HuH-7.5 (cell line): ENCODE measurements at places on chromosomes 1 and 21.

DNA sequence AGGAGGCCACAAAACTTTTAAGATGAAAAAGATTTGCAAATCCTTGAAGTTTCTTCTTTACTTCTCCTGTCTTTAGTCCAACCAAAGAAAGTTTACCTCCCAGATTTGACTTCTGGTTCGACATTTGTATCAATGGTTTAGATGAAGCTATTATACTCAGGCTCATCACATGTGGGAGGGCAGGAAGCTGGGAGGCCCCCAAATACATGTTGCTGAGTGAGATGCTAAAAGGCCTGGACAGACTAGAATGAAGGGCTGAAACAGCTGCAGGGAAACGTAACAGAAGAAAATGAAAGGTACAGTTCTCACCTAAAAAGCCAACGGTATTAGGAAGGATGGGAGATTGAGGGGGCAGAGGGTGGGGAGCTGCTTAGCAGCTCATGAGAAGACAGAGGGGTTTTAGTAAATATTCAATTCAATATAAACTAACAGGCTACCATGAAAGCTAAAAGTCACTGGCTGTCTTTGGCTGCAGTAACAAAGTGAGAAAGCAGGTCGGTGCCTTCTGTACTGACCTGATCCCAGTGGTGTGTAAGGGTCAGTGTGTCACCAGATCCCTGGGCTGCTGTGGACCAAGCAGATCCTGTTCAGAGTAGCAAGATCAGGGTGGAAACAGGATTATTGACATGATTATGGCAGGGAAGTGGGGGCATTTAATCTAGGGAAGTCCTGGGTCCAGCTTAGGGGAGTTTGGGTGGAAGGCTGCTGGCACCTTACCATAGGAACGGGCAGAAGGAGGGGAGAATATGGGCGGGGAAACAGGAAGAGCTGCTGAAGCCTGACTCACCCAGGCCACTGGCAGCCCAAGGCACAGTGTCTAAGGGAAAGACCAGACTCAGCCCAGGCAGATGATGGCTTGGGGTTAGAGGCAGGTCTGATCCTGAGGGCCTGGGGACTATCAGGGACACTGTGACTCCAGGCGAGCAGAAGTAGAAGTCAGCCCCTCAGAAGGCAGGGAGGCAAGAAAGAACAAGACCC, 60.4 kb downstream of the KCNN3 start:
- no peak for DNase-seq

DNA sequence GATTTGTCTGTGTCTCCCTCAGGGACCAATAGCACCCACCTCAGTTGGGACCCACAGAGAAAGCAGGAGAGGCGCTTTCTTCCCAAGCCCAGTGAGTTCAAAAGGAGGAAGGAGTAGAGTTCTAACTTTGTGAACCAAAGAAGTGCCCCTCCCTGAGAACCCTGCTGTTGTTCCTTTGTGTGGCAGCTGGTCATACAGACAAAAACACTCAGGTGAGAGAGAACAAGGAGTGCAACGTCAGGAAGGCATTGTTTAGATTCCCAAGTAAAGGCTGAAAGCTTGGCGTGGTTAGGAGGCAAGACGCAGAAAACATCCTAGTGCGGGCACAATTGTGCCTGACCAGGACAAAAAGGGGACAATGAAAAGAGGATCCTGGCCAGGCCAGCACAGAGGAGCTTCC, 654.6 kb downstream of the KIF26B start:
- DNase-seq: no peak

DNA sequence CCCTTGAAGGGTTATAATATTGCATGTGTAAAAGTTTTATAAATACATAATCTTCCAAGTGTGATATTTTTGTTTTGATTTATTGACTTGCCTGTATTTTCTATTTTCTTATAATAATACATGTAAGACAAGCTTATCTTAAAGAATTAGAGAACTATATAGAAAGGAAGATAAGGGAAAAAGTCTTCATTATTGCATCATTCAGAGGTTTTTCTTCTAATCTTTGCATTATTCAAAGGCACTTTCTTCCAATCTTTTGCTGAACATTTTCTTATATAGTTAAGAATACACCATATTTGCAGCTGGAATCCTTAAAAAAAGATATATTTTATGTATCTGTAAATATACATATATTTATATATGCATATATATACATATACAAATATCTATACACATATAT, 33.4 kb downstream of the PRRX1 start:
- no peak for DNase-seq

DNA sequence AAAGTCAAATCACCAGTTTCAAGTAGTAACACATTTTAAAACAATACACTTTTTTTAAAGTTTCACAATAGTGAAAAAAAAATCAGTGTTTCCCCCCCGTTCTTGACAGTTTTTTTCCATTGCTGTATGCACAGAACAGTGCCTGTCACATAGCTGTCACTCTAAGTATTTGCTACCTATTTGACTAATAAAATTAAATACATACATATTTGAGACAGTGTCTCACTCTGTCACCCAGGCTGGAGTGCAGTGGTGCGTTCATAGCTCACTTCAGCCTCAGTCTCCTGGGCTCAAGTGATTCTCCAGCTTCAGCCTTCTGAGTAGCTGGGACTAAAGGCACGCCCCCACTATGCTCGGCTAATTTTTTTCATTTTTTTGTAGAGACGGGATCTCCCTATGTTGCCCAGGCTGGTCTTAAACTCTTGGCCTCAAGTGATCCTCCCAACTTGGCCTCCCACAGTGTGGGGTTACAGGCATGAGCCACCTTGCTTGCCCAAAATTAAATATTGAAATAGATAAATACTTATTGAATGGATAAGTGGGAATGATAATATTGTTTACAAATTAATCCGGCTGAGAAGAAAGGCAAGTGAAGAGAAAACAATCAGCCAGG, 12.6 kb upstream of the RHBG start:
- DNase-seq: no peak

GRCh38 chr1:167427848-167428247, 90.5 kb downstream of the CD247 start:
- no peak for DNase-seq

DNA sequence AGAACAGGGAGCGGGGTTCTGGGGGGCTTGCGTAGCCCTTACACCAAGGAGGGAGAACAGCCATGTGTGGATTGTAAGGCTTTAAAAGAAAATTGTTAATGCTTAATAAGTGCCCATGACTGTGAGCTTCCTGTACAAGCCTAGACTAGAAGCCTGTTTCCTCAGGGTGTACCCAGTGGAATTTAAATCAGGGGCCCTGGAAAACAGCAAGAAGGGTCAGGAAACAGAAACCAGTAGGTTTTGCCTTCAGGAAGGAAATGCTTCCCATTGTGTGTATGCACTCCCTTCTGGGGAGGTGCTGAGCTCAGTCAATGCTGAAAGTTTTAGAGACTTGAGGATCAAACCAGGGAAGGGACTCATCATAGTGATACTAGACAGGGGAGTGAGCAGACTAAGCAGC, 12.7 kb downstream of the UTP11 start:
- DNase-seq: no peak

GRCh38 chr1:30462166-30462565, 261.2 kb downstream of the MATN1 start:
- DNase-seq: no peak

- DNase-seq: no peak
Measured at GRCh38 chr21:42395905-42396651, at the start of gene TMPRSS3. Gene TMPRSS3 (minus strand): TSS chr21:42396052. CDS start chr21:42395417, 635 bp downstream.

- DNase-seq: no peak
Measured at GRCh38 chr1:93172778-93173177, 7.4 kb downstream of the TMED5 start.

- DNase-seq: no peak
Measured at GRCh38 chr1:8357329-8358101, 39.6 kb downstream of the SLC45A1 start.

DNA sequence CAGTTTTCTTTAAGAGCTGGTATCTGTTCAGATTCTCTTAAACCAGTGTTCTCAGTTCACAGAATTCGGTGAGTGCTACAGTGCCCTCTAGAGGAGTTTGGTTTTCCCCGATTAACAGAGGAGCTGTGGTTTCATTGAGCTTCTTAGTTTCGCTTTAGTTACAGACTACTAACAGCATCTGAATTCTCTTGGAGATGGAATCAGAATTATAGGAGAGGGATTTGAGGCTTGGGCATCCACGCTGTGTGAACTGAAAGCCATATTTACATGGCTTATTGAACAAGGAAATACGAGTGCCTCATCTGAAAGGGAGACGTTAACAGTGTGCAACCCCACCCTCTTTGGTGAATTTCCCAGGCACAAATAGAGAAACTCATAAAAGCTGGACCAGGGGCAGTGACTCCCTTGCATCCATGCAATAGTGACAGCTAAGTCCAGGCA, 202.0 kb downstream of the USH2A start:
- DNase-seq: no peak

DNA sequence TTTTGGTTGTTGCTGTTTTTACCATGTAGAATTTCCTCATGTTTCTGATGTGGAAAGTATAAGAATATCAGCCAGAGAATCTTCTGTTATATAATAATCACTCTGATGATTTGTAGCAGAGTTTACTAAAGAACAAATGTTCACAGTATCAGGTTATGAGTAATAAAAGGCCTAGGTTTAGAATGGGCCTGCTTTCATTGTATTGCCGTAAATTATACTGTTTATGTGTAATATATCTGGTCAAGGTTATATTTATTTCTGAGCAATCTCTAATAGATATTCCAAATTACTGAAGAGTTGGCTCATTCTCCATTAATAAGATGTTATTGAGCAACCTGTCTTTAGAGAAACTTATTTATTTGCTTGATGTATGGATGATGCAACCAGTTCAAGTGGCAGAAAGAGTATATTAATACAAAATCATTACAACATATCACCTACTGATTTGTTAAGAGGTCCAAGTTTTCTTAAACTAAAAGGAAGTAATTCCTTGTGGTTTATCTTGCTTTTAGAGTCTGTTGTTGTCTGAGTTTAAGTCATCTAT, 649.4 kb upstream of the CXADR start:
- no peak for DNase-seq

- DNase-seq: no peak
Measured at GRCh38 chr1:236543065-236543669, 19.4 kb downstream of the LGALS8 start.

GRCh38 chr1:200962631-200963030, 60.9 kb downstream of the KIF21B start:
- DNase-seq: no peak

GRCh38 chr1:234435620-234436019, 43.4 kb downstream of the TARBP1 start:
- no peak for DNase-seq

DNA sequence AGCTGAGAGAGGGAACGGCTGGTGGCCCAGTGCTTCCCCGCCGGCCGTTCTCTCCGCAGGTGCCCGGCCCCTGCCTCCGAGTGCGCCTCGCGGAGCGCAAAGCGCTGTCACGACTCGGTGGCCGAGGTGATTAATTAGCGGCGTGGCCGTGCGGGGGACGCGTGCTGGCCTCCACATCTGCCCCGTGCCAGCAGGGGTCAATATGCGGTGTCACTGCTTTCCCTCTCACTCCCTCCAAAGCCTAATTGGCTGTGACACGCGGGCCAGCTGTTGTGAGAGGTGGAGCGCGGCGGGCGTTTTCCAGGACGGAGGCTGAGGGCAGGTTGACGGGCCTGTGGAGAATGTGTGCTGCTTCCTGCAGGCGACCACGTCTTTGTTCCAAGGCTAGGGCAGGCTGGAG, 239.0 kb downstream of the LMX1A start:
- DNase-seq: no peak

GRCh38 chr1:169044296-169044695, 62.2 kb upstream of the ATP1B1 start:
- no peak for DNase-seq

GRCh38 chr1:201543871-201544642, 5.1 kb downstream of the NAV1 start:
- no peak for DNase-seq

DNA sequence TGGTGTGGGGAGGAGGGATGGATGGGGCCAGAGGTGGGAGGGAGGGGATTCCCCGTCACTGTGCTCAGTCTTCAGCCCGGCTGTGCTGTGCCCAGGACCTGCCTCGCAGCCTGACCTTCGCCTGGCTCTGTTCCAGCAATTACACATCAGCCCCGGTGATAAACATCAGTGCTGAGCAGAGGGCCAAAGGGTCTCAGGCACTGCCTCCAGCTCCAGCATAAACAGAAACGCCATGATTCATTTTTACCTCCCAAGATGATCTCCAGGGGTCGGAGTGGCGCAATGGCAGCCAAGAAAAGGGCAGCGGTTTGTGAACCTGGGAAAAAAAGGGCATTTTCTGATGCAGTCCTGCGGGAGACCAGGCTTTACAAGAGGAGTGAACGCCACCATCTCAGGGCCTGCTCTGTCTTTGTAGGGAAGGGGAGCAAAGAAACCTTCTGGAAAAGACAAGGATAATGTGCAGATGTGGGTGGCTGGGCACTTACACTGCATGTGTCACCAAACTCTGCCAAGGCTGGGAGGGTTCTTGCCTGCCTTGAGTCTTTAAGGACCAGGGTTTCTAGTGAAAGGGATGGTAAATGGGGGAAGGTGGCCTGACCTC, 28.1 kb downstream of the SHISA4 start:
- peak; percentile 33 for DNase-seq

GRCh38 chr1:21349693-21350092, 59.4 kb upstream of the ECE1 start:
- DNase-seq: no peak

DNA sequence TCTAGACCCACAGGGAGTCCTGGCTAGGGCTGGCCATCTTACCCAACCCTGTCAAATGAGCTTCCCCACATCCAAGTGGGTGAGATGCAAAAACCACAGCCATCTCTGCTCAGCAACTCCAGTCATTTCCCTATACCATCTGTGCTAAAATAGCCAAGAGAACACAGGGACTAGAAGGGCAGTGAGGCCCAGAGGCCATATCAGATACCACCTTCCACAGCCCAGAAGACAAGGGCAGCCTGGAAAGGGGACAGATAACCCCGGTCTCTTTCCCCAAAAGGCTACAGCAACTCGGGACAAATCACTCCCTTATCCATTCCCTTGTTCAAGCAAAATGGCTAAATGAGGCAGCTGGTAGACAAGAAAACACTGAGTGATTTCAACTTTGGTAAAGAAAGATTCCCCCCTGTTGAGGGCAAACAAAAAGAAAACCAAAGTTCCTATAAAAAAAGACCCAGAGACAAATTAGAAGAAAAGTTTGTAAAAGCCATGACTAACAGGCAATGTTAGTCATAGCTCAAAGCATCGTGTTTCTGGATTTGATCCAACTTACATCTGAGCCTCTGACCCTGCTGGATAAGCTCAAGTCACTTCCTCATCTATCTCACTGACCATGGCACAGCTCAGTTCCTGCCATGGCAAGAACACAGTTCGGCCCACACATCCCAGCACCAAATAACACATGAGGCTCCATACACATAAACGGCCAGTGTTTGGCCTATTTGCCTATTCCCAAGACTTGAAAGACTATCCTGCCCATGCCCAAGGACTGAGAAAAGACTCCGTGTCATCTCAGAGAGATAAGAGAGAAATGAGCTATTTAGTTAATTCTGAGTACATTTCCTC, 3.1 kb downstream of the LAMB3 start:
- DNase-seq: no peak

DNA sequence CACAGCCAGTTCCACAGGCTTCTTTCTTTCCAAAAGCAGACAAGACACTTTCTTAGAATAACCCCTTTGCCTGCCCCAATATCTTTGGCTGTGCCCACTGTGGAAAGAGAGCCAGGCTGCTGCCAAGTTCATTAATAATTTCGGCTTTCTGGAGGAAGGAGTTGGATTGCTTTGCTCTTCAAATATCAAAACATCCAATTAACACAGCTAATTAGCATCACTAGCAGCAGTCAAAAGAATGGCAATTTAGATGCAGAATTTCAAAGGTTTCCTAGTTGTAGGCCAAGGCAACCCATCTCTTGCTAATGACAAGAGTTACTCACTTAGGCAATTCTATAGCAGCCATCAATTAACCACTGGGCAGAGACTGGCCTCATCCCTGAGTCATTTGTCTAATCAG, 91.0 kb upstream of the SPATA6 start:
- no peak for DNase-seq
